GM04503 (cell line): ENCODE measurements at places on chromosomes 16 and 17.

DNA sequence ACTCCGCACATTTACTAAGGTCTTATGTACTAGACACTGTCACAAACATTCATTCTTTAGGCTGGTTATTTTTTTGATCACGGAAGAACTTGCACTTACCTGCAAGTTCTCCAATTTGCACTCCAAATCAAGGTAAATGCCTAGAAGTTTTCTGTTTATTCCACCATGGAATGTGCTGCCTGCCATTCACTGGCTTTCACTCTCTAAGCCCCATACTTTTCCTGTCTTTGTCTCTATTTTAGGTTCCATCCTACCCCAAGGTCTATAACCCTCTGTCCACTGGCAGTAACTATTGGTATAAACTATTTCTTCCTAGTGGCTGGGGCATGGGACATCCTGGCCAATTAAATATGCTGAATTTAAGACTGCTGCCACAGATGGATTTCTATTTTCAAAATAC lies 15.9 kb downstream of the XPO6 start:
- DNase-seq: no peak

DNA sequence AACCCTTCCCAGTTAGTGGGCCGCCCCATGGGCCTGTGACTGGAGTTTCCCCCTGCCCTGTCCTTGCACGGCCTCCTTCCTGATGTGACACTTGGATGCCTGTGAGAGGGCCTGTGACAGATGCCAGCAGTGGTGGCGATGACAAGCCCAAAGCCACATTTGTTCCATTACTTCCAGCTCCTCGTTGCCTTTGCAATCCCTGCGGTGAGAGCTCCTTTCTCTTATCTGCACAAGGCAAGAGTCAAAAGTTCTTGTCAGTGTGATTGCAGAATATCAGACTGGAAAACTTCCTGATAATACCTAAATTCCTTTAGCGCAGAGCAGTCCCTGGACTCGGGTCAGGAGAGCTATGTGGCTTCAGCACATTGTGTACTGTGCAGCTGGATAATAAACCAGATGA lies 54.4 kb upstream of the ARHGAP44 start:
- no peak for DNase-seq

- DNase-seq: no peak
These were observed 42.7 kb upstream of the CORO6 start for GRCh38 chr17:29665481-29665810.

DNA sequence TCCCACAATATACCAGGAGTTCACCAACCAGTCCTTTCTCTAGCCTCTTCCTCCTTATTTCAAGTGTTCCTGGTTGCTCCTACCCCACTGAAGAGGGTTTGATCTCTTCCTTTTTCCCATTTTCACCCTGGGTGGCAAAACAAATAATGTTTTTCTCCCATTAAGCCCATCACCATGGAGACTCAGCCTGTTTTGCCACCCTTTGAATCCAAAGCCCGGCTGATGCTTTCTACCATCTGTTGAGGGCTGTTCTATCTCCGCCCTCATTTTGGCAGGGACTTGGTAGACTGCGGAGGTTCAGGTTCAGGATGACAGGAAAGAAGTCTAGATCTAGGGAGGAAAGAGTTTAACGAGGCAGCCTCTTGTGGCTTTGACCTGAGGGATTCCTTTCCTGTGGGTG lies 2.6 kb downstream of the DNAH2 start:
- no peak for DNase-seq
